Sigmoid colon (tissue), 7 donors: ENCODE measurements at places on chromosomes 5 and 9. TPM values are rescaled to one million over a fixed set of nuclear protein-coding genes. Genes with fewer than 3 reads are reported as not detected.

- DNase-seq = no peak
Measured at GRCh38 chr9:133201424-133202144, 7.5 kb downstream of the OBP2B start.

DNA sequence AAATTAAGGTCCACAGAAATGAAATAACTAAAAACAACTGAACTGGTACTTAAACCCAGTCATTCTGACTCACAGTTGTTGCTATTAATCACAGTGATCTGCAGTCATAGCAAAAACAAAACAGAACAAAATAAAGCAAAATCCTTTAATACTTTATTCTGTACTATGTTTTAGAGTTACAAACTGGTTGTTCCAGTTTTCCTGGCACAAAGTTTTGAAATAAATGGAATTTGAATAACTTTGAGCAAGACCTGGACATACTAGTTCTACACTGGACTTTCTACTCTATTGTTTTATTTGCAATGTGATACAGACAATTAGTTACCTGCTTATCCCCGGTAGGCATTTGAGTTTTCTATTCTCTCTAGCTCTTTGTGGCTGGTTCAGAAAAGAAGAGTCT, 147.9 kb downstream of the DMRT2 start:
- no peak for DNase-seq

DNA sequence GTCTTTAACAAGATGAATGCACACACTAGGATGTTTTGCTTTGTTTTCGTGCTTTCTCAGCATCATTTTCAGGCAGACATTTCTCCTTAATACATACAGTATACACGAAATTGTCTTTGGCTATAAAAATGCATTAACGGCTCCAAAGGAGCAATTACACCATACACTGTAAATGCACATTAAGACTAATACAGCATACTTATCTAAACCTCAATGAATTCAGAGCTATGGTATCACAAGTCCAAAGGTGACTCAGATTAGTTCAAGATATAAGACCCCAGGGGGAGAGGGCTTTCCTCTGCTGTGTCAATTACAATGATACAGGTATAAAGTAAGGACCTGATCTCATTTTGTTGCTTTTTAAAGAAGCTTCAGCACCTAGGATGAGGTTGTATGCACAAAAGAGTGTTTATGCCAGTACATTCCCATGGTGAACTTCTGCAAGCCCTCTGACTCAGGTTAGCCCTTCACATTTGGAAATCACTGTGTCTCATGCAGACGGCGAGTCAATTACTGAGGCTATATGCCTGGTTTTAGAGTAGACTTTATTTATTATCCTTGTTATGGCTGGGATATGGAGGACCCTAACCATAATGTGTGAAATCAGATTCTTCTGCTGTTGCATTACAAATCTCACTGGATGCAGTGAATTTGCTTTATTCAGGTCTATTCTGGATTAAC, 233.3 kb downstream of the ZNF608 start:
- no peak for DNase-seq

Gene SV2C
- 0.71 TPM for total RNA-seq

Gene TESK1
- total RNA-seq = 47.4 TPM

Gene DBH
- total RNA-seq = not detected
